ENCODE measurements at places on chromosomes 3 and 15.

- peaks cover 6% of the 10 kb centered on the region for H3K4me1 ChIP-seq
- no peak overlapping the region for H3K4me3 ChIP-seq
- H3K27me3 ChIP-seq, result no peaks in the 10 kb centered on the region
- H3K27ac ChIP-seq, result no peak overlapping the region
These were observed 80.1 kb downstream of the EOMES start for GRCh38 chr3:27641888-27642601.

GRCh38 chr3:2920103-2920502 is 190.1 kb downstream of the IL5RA start:
- no peak overlapping the region for H3K4me3 ChIP-seq
- no peaks in the 10 kb centered on the region for H3K4me1 ChIP-seq
- DNase-seq, result no peak
- no peak overlapping the region for H3K27ac ChIP-seq

- peak overlapping the region; percentile 27 for H3K4me3 ChIP-seq
- peaks cover 80% of the 10 kb centered on the region for H3K4me1 ChIP-seq
- no peaks in the 10 kb centered on the region for H3K36me3 ChIP-seq
- peak overlapping the region; percentile 94 for H3K27ac ChIP-seq
- DNase-seq, result no peak
These were observed 27.2 kb downstream of the SLC6A6 start for GRCh38 chr3:14429640-14430039.

GRCh38 chr15:100875976-100876375 is 3.7 kb upstream of the ALDH1A3 start:
- DNase-seq, result no peak
- H3K36me3 ChIP-seq, result no peaks in the 10 kb centered on the region
- H3K4me3 ChIP-seq, result no peak overlapping the region
- peaks cover 4% of the 10 kb centered on the region for H3K4me1 ChIP-seq
- no peak overlapping the region for H3K27ac ChIP-seq

- H3K27me3 ChIP-seq, result no peaks in the 10 kb centered on the region
- peak overlapping the region; percentile 44 for H3K4me3 ChIP-seq
- no peak for DNase-seq
- peak overlapping the region; percentile 81 for H3K27ac ChIP-seq
- peaks cover 8% of the 10 kb centered on the region for H3K36me3 ChIP-seq
- H3K4me1 ChIP-seq, result peaks cover 10% of the 10 kb centered on the region
These were observed 11.3 kb upstream of the IQGAP1 start for GRCh38 chr15:90376789-90377188.

DNA sequence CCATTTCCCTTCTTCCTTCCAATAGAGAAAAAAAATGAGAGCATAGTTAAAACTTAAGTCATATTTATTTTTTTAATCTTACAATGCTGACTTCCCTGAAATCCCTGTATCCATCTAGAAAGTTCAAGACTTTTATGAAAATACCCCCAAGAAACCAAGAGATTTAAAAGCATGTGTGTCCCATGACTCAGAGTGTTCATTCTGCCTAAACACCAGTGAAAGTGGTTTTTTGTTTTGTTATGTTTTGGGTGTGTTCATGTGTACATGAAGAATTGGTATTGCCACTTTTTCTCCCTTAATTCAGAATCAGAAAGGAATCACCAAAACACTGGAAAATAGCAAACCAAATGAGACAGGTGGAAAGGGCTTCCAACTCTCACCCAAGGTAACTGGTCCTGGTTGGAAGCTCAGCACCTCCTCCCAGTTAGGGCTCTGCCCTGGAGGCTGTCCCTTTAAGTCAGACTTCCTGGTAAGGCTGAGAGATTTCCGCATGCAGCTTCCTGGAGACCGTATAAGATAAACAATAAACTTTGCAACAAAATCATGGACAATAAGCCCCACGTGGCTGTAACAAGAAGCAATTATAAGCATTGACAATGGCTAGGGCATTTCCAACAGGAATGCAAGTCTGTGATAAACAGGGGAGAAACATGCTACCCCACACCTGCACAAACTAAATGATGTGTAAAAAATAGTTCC is 121.9 kb upstream of the ARHGEF3 start:
- peaks cover 33% of the 10 kb centered on the region for H3K4me1 ChIP-seq
- no peaks in the 10 kb centered on the region for H3K36me3 ChIP-seq
- H3K27ac ChIP-seq, result peak overlapping the region; percentile 90
- H3K27me3 ChIP-seq, result no peaks in the 10 kb centered on the region
- no peak for DNase-seq

GRCh38 chr3:168608926-168609325 is 513.2 kb upstream of the GOLIM4 start:
- no peak overlapping the region for H3K4me3 ChIP-seq
- peaks cover under 1% of the 10 kb centered on the region for H3K27me3 ChIP-seq
- no peaks in the 10 kb centered on the region for H3K4me1 ChIP-seq
- no peaks in the 10 kb centered on the region for H3K36me3 ChIP-seq
- no peak for DNase-seq
- no peak overlapping the region for H3K27ac ChIP-seq

GRCh38 chr3:61804782-61805181 is 243.4 kb downstream of the PTPRG start:
- no peak for DNase-seq
- H3K36me3 ChIP-seq, result peaks cover 3% of the 10 kb centered on the region
- H3K27ac ChIP-seq, result no peak overlapping the region

GRCh38 chr3:105688821-105689220 is 180.0 kb downstream of the CBLB start:
- H3K36me3 ChIP-seq, result peaks cover 17% of the 10 kb centered on the region
- peak overlapping the region; percentile 10 for H3K27ac ChIP-seq
- H3K4me3 ChIP-seq, result no peak overlapping the region
- H3K4me1 ChIP-seq, result peaks cover 3% of the 10 kb centered on the region
- no peak for DNase-seq
- no peaks in the 10 kb centered on the region for H3K27me3 ChIP-seq

DNA sequence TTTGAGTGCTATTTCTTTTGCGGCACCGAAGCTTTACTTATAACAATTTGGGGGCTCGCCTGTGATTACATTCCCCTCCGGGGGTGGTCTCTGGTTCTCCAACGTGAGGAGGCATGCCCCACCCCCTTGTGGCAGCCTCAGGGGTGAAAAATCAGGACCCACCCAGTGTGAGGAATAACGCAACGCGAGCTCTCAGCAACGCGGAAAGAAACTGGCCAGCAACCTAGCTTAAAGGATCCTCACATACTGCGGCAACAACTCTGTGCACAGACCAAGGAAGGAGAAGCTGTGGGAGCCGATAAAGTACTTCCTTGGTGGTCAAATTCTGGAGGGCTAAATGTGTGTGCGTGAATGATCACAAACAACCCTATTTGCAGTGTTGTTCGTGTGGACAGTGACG is 5.8 kb downstream of the IQCF1 start:
- H3K27me3 ChIP-seq, result peaks cover 28% of the 10 kb centered on the region
- H3K36me3 ChIP-seq, result no peaks in the 10 kb centered on the region
- peaks cover under 1% of the 10 kb centered on the region for H3K4me1 ChIP-seq
- H3K4me3 ChIP-seq, result no peak overlapping the region
- DNase-seq, result no peak
- no peak overlapping the region for H3K27ac ChIP-seq

DNA sequence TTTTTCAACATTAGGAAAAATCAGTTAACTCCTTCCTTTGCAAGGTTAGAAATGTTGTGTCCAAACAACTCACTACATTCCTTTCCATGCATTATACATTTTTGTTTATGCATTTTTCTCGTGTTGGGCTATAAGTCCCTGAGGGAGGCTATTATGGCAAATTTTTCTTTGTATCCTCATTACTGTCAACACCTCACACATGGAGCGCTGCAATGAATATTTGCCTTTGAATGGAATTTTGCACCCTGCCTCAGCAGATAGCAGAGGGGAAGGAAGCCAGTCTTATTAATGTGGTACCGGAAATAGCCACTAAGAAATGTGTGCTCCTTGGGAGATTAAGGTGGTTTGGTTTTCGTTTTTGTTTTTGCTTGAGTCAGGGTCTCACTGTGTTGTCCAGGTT is 134.7 kb downstream of the THSD4 start:
- no peaks in the 10 kb centered on the region for H3K36me3 ChIP-seq
- H3K4me1 ChIP-seq, result no peaks in the 10 kb centered on the region
- no peak overlapping the region for H3K27ac ChIP-seq
- no peaks in the 10 kb centered on the region for H3K27me3 ChIP-seq

DNA sequence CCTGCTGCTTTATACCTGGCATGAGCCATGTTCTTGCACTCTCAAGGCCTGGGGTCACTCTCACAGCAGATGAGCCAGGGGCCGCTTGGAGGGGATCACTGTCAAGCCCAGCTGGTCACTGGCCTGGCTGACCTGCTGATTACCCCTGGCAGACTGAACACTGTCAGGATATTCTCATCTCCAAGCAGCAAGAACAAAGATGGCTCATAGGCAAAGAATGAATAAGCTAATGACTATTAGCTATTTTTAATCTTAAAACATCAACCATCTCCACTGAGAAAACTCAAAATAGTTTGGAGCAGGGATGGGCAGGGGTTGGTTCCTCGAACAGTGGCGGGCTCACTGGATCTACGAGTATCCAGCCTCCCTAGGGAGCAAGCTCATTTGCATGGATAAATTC is 64.4 kb upstream of the ACAN start:
- peaks cover 1% of the 10 kb centered on the region for H3K36me3 ChIP-seq
- no peak overlapping the region for H3K4me3 ChIP-seq
- no peaks in the 10 kb centered on the region for H3K4me1 ChIP-seq
- no peak overlapping the region for H3K27ac ChIP-seq

- DNase-seq, result peak; percentile 92
- H3K27ac ChIP-seq, result peak within 1 kb of the TSS; percentile 98
- peak within 1 kb of the TSS; percentile 96 for H3K4me3 ChIP-seq
- H3K4me1 ChIP-seq, result peaks cover 22% of the 10 kb centered on the region
- H3K27me3 ChIP-seq, result no peaks in the 10 kb centered on the region
These were observed at the start of gene SLC25A36 for GRCh38 chr3:140941434-140942220. Gene SLC25A36 (plus strand): TSS chr3:140941836. CDS start chr3:140942055, 219 bp downstream.

DNA sequence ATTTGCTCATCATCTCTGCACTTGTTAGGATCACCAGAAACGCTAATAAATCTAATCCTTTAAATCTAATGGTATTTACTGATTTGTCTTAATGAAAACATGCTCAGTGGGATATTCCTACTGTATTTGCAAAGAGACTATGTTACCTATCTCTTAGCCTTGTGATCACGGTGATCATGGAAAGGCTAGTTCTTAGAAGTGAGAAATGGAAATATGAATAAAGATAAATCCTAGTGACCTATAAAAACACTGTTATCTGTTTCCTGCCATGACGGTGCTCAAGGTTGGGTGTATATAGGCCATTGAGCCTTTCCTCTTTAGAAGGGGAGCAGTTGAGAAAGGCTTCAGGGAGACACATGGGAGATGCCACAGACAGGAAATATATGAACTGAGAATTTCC is 116.3 kb downstream of the THRB start:
- no peaks in the 10 kb centered on the region for H3K4me1 ChIP-seq
- H3K27ac ChIP-seq, result no peak overlapping the region
- no peak overlapping the region for H3K4me3 ChIP-seq
- no peaks in the 10 kb centered on the region for H3K36me3 ChIP-seq
- H3K27me3 ChIP-seq, result peaks cover 5% of the 10 kb centered on the region

- peak overlapping the region; percentile 89 for H3K4me3 ChIP-seq
- H3K27ac ChIP-seq, result peak overlapping the region; percentile 87
- peaks cover 13% of the 10 kb centered on the region for H3K4me1 ChIP-seq
- H3K27me3 ChIP-seq, result peaks cover 3% of the 10 kb centered on the region
These were observed 110.5 kb upstream of the GAP43 start for GRCh38 chr3:115512565-115513415.

DNA sequence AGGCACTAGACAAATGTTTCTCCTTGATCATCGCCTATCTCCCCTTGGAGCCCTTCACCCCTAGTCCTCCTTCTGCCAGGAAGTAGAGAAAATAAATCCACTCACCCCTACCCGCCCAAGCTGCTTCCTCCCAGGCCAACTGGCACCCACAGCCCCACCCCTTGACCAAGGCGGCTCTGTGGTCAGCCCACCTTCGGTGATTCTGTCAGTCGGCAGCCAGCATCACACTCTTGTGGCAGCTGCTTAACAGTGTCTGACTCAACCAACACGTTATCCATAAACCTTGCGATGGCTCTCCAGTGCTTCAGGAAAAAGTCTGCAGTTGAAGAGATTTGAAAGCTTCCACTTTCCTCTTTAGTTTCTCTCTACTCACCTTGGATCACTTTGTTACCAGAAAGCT is 7.6 kb downstream of the SHF start:
- H3K4me3 ChIP-seq, result no peak overlapping the region
- H3K27me3 ChIP-seq, result no peaks in the 10 kb centered on the region
- peaks cover 8% of the 10 kb centered on the region for H3K4me1 ChIP-seq
- peaks cover 7% of the 10 kb centered on the region for H3K36me3 ChIP-seq
- DNase-seq, result no peak

DNA sequence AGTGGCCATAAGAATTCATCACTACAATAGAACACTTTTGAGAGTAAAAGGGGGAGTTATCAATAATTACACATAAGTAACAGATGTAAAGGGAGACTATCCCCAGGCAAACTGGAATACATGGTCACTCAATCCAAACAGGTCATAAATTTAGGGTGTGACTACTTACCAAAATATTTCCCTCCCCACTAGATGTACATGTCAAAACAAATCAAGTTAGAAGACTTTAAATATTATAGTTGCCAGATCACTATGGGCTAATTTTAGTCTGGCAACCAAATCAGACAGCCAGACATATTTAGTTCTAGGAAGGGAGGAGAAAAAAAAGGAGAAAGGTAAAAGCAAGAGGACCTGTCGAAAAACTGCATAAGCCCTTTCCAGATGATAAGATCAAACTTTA is 23.1 kb downstream of the SLC24A5 start:
- H3K36me3 ChIP-seq, result no peaks in the 10 kb centered on the region
- DNase-seq, result no peak
- H3K27me3 ChIP-seq, result no peaks in the 10 kb centered on the region
- H3K4me1 ChIP-seq, result peaks cover 3% of the 10 kb centered on the region
- no peak overlapping the region for H3K27ac ChIP-seq

- H3K27ac ChIP-seq, result peak overlapping the region; percentile 97
- H3K4me1 ChIP-seq, result peaks cover 13% of the 10 kb centered on the region
- peaks cover 8% of the 10 kb centered on the region for H3K36me3 ChIP-seq
- DNase-seq, result no peak
- no peaks in the 10 kb centered on the region for H3K27me3 ChIP-seq
These were observed 1.6 kb downstream of the C3orf38 start for GRCh38 chr3:88151358-88151757.

- no peaks in the 10 kb centered on the region for H3K27me3 ChIP-seq
- DNase-seq, result no peak
- H3K27ac ChIP-seq, result peak overlapping the region; percentile 94
- peaks cover 34% of the 10 kb centered on the region for H3K4me1 ChIP-seq
These were observed 1.4 kb downstream of the FYTTD1 start for GRCh38 chr3:197750858-197751737.

GRCh38 chr15:101521591-101521990 is 32.1 kb upstream of the PCSK6 start:
- H3K27ac ChIP-seq, result no peak overlapping the region
- H3K4me3 ChIP-seq, result no peak overlapping the region
- H3K4me1 ChIP-seq, result peaks cover 3% of the 10 kb centered on the region

All from memory B cell (primary cell).